ENCODE measurements at places on chromosomes 4 and X. TPM values are rescaled to one million over a fixed set of nuclear protein-coding genes. Genes with fewer than 3 reads are reported as not detected.

Gene C4orf51
- not detected for total RNA-seq

Gene NXF2B
- total RNA-seq: not detected

Gene ATP1B4
- total RNA-seq: 1.8 TPM

Gene DMD
- 143 TPM for total RNA-seq

DNA sequence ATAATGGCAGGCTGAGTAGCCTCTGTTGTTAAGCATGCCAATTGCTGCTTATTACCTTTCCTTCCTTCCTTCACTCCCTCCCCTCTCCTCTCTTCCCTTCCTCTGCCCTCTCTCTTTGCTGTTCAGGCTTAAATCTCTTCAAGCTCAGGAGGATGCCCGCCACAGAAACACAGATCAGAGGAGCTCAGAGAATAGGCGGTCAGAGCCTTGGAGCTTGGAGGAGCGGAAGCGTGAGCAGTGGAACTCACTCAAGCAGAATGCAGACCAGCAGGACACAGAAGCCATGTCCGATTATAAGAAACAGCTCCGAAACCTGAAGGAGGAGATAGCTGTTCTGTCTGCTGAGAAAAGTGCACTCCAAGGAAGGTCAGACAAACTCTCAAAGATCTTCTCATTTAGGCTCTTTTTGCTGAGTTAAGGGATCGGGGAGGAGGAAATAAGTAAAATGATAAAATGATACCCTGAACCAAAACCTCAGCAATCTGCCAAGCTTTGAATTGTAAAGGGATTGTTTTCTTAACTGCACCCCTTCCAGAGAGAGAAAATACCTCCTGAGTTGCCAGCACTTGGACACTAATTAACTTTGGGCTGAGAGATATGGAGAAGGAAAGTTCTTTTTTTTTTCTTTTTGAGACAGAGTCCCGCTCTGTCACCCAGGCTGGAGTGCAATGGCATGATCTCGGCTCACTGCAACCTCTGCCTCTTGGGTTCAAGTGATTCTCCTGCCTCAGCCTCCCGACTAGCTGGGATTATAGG, 20.9 kb downstream of the SPATA18 start:
- DNase-seq: no peak

GRCh38 chr4:83361416-83362103, 26.9 kb upstream of the HPSE start:
- no peak for DNase-seq

DNA sequence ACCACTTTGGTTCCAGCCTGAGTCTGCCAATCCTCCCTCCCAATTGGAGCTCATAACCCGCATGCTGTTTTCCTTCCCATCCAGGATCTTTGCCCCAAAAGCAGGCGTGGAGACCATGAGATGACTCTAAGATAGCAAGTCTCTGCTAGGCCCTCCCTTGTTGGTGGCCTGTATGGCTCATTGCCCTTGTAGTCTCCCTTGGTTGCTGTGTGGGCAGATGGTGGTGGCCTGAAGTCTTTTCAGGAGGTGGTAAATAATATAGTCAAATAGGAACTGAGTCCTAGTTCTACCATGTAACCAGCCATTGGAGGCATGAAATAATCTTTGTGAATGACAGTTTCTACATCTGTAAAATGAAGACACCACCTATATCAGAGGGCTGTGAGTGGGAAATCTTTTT, 1.2 kb downstream of the ATP6AP1 start:
- no peak for DNase-seq

- DNase-seq: no peak
Observed at GRCh38 chr4:2126309-2127043, 67.3 kb downstream of the NAT8L start.

GRCh38 chr4:1091561-1091995, 21.8 kb downstream of the RNF212 start:
- no peak for DNase-seq

- DNase-seq: peak; percentile 83
Observed at GRCh38 chr4:119046263-119046662, 89.4 kb upstream of the MYOZ2 start.

All from left ventricle myocardium inferior (tissue), 1 donor.